DMS79 treated with DMSO at 0.1 percent for 48 hours (cell line): ENCODE measurements at places on chromosomes 2 and 18.
A peak's percentile ranks its signal among the peaks of the same experiment; 100 is the strongest.

- peak; percentile 94 for DNase-seq
Measured at GRCh38 chr18:49846718-49847470, 33.6 kb upstream of the ACAA2 start.

- no peak for DNase-seq
Measured at GRCh38 chr2:62402156-62402555, 103.8 kb downstream of the TMEM17 start.

DNA sequence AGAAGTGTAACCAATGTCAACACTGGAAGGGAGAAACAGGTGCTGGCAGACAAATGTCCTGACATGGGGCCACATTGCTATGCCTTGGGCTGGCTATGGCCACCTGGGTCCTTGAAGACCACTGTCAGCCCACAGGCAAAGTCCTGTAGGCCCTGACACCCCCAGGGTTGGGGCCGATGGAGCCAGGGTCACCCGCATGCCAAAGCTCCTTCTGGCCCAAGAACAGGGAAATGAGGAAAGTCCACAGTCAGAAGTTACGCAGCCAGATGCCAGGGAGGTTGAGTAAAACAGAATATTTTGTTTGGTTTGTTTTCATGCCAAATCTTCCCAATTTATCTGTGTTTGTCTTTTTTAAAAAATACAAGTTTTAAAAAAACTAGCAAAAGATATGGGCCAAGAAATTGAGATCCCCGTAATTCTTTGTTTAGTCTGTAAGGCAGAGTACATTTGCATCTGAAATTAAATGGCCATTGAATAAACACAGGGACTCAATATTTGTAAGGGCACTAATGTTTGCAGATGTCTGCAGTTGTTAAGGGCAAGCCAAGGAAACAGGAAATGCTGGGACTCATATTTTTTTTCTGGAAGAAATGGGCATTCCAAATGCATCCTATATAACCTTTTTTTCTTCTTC is 186.4 kb downstream of the FAM210A start:
- no peak for DNase-seq

- DNase-seq: no peak
Measured at GRCh38 chr2:22995576-22995975, 389.4 kb upstream of the KLHL29 start.

GRCh38 chr2:7846607-7847006 is 835.2 kb upstream of the ID2 start:
- no peak for DNase-seq

DNA sequence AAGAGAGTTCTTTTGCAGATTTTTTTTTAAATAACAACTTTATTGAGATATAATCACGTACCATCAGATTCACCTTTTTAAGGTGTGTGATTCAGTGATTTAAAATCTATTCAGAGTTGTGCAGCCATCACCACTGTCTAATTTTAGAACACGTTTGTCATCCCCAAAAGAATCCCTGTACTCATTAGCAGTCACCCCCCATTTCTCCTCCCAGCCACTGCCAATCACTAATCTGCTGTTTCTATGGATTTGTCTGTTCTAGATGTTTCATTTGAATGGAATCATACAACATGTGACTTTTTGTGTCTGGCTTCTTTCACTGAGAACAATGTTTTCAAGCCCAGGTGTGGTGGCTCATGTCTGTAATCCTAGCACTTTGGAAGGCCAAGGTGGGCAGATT is 55.4 kb upstream of the RAPH1 start:
- no peak for DNase-seq
